COLO829 (cell line): ENCODE measurements at places on chromosomes 11 and 22.

GRCh38 chr11:78510025-78510596, 64.6 kb downstream of the NARS2 start:
- DNase-seq = no peak

DNA sequence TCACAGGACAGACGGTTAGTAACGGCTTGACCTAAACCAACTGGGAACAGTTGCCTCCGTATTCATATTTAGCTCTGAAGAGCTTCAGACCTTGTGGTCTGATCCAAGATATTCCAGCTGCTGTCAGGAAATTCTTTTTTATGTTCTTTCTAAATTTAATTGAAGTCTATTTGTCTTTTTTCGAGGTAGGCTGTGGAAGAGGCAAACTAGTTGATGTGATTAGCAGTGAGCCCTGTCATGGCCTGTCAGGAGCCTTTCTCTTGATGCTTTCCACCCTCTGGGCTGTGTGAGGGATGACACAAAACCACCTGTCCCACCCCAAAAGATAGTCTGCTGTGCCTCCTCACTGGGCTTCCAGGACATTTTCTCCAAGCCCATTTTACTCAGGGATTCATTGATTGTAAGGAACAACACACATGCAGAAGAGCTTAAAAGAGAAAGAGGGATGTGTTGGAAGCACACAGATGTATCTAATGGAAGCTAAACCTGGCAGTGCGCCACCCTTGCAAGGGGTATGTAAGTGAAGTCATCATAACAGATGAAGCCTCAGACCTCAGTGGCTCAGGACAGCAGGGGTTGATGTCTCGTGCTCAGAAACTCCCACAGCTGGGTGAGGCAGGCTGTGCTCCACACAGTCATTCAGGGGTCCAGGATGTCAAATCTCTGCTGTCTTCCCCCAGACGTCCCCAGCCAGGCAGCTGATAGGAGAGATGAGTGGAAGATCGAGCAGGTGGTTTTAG, 170.0 kb downstream of the NCAM1 start:
- no peak for DNase-seq

DNA sequence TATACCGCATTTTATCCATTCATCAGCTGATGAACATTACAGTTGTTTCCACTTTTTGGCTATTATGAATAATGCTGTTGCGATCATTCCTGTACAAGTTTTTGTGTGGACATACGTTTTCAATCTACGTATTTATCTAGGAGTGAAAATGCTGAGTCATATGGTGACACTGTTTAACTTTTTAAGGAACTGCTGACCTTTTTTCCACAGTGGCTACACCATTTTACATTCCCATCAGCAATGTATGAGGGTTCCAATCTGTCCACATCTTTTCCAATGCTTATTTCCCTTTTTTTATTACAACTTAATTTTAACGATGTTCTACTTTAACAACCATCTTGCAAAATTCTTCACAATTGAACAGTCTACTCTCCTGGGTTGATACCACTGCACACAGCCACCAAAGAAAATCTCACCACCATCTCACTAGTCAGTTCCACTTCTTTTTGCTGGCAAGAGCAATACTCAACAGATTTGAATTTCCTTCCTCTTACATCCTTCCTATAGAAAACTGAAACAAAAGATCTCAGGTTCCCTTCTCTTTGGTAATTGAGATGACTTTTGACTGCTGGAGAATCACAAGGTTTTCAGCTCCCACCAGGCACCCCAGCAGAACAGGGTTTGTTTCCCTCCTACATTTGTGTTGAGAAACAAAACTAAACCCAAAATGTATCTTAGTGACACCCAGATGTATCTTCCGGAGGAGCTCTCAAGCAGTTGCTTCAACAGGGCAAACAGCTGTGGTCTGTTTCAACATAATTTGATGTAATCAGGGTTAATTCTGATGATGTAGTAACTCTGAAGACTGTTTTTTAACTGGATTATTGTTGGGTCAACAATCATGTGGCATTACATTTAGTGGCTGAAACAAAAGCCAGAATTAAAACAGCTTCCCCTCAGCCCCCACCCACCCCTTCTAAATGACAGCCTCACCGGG, 7.0 kb upstream of the GAB2 start:
- DNase-seq = no peak

GRCh38 chr11:119907122-119907851, 178.3 kb upstream of the NECTIN1 start:
- DNase-seq = no peak

DNA sequence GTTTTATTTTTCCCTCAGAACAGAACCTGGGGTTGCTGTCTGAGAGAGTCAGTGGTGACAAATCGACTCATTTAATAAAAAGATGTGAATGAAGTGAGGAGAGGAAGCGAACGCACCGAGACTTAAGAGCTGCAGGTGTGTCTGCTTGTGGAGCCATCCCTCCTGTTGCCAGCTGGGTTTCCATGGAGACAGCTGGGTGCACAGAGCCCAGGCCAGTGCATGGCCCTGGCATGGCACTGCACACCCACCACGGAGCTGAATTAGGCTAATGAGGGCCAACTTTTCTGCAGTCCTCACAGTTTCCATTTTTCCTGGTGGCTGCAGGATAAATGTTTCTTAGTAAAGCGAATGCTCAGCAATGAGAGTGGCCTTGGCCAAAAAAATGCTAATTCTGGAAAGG, 750.2 kb downstream of the OPCML start:
- no peak for DNase-seq

- DNase-seq = no peak
Measured at GRCh38 chr11:2294926-2295290, 6.8 kb downstream of the C11orf21 start.
